ENCODE measurements at places on chromosomes 7 and 10.

DNA sequence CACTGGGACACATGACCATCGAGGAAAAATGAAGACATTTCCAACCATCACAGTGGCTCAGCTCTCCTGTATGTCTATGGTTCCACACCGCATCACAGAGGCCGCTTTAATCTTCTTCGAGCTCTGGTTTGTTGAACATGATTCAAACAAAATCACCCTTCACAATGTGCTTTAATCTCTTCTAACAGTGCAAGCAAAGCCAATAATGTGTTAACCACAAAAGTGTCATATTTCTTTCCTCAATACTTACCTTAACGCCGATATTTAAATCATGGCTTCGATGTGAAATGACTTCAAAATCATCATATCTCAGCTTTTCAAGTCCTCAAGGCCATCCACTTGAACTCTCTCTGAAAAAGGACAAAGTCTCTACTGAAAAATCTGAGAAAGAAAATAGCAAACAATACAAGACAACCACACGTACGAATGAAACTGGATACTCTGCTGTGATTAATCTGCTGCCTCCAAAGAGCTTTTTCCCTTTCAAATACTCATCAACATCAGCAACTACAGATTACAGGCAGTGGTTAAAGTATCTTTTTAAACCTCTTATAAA is 23.0 kb upstream of the SVIL start:
- DNase-seq = no peak

- DNase-seq = no peak
Measured at GRCh38 chr7:107196834-107197610, 28.2 kb downstream of the HBP1 start.

DNA sequence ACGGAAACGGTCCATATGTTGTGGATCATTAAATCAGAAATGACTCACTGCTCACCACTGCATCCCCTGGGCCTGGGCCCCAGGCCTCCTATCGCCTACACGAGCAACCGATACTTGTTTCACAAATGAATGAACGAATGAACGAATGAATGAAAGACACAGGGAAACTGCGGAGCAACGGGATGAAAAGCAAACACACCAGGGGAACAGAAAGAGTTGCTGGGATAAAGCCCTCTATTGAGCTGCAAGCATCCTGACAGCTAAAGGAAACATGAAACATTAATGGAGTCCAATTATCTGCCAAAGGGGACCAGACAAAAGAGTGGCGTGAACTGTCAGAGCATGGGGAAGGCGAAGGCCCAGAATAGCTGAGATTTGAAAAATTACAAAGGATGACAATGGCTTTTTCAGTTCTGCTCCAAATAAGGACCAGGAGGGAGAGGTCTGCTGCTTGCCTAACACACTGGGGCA is 92.1 kb downstream of the GRB10 start:
- peak; percentile 70 for DNase-seq

GRCh38 chr10:128018691-128019090 is 107.5 kb downstream of the MKI67 start:
- no peak for DNase-seq

All from fibroblast of skin of abdomen (primary cell).